ENCODE measurements at places on chromosomes 16 and 17.

DNA sequence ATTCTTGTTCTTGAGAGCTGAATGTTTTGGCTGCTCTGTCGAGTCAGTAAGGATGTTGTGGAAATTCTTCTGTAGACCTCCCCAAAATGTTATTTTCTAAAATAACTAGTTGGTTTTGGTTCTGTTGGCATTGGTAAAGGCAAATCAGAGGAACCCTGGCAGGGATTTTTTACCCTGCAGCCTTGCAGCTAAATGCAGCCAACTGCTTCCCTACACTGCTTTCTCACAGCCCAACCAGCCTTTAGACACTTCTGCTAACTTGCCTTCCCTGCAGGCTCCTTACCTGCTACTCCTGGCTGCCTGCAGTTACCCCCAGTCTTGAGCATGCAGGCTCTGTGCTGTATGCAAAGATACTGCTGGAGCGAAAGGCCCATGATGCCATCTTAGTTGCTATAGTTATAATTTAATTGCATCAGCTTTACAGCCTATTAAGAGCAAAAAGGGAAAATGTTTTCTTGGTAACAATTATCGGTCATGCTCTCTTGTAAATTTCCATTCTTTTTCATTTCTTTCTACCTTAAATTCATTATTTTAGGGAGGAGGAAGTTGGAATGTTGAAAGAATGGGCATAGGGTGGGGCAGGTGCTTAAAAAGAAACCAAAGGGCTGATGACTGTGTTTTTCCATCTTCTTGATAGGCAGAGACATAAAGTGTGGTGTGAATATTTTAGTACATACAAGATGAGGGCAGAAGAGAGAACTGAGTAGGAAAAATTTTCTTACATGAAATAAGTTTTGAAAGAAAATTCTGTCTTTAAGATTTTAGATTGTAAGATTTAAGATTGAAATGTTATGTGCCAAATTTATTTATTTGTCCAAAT, 20.0 kb downstream of the NUP93 start:
- H3K36me3 ChIP-seq = peaks cover 13% of the 10 kb centered on the region
- no peaks in the 10 kb centered on the region for H3K27me3 ChIP-seq
- peaks cover 9% of the 10 kb centered on the region for H3K4me1 ChIP-seq
- peak overlapping the region; percentile 46 for H3K27ac ChIP-seq

- H3K36me3 ChIP-seq = peaks cover 64% of the 10 kb centered on the region
- H3K27ac ChIP-seq = no peak overlapping the region
- H3K27me3 ChIP-seq = no peaks in the 10 kb centered on the region
- DNase-seq = no peak
- H3K4me1 ChIP-seq = no peaks in the 10 kb centered on the region
- H3K4me3 ChIP-seq = no peak overlapping the region
These were observed 17.7 kb downstream of the BRD7 start for GRCh38 chr16:50351116-50351515.

- H3K27me3 ChIP-seq = no peaks in the 10 kb centered on the region
- H3K4me1 ChIP-seq = no peaks in the 10 kb centered on the region
- DNase-seq = no peak
- H3K27ac ChIP-seq = no peak overlapping the region
- H3K36me3 ChIP-seq = no peaks in the 10 kb centered on the region
These were observed 1860.3 kb downstream of the TP53TG3F start for GRCh38 chr16:35319536-35320192.

DNA sequence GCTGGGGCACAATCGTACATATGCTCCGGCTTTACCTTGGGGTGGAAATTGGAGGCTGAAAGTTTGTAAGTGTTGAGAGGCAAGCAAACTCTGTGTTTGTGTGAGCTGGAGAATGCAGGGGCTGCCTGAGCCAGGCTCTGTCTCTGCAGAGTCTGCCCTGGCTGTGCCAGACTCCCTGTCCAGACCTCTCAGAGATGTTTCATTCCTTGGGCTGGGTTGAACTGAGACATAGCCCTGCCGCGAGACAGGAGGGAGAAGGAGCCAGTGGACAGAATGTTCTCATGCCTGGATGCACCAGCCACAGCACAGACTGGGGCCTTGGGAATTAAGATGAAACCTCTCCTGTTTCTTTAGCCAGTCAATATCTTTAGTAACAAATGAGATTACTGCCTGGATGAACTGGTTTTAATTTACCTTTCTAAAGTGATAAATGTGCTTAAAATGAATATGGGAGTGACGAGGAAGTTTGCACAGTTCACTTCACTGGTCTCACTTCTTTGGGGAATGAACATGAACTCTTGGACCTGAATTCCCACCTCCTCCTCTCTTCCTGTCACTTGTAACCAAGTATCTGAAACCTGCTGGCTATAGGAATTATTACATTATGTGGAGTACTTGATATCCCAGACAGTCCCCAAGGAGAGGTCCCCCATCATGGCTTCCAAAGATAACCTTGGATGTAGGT, 40.1 kb downstream of the YPEL2 start:
- peak overlapping the region; percentile 35 for H3K27ac ChIP-seq
- no peak for DNase-seq
- H3K36me3 ChIP-seq = peaks cover 7% of the 10 kb centered on the region
- peaks cover 46% of the 10 kb centered on the region for H3K4me1 ChIP-seq

DNA sequence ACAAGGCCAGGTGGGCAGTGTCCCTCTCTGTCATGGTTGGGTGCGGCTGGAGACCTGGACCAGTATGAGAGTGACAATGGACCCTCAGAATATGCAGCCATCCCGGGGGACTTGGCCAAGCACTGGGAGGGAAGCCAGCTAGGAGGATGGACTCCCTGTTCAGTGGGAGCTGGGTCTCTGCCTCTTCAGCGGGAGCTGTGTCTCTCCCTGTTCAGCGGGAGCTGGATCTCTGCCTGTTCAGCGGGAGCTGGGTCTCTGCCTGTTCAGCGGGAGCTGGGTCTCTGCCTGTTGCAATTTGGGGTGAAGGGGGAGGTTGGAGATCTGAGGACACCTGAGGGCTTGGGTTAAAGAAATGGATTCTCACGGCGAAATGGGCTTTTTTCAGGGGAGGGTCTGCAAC, 3.8 kb upstream of the PRSS33 start:
- H3K27ac ChIP-seq = no peak overlapping the region
- peaks cover 2% of the 10 kb centered on the region for H3K4me1 ChIP-seq
- H3K4me3 ChIP-seq = no peak overlapping the region
- no peak for DNase-seq

DNA sequence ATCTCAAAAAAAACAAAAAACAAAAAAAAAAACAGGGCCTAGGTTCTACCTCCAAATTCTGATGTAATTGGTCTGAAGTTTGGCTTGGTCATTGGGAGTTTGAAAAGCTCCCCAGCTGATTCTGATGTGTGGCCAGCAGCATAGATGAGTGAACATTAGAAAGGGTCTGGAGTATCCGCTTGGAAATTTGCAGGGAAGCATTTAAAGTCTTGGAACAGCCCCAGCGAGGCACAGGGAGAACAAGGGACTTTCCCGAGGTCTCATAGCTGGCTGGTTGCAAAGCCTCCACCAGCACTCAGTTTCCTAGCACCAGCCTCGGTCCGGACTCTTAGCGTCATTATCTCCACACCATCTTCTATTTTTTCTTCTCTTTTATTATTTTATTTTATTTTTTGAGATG, 70.8 kb downstream of the RAB11FIP4 start:
- no peaks in the 10 kb centered on the region for H3K27me3 ChIP-seq
- H3K4me3 ChIP-seq = no peak overlapping the region
- H3K27ac ChIP-seq = peak overlapping the region; percentile 35
- no peak for DNase-seq
- peaks cover 5% of the 10 kb centered on the region for H3K4me1 ChIP-seq
- no peaks in the 10 kb centered on the region for H3K36me3 ChIP-seq

DNA sequence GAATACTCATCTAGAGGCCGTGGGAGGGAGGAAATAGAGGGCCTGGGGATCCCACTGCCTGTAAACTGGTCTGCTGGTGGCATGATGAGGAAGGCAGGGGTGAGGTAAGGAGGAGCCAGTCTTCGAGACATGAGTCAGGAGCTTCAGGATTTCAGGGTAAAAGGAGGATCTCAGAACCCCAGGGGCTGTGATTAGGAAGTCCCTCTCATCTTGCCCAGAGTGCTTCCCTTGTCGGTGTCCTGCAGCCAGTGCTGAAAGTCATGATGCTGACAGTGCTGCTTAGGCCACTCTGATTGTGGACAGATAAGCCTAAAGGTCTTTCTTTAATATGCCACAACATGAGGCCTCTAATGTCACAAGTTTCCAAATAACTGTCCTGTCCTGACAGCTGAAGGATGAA, 29.6 kb downstream of the COG4 start:
- H3K4me1 ChIP-seq = no peaks in the 10 kb centered on the region
- H3K27ac ChIP-seq = peak overlapping the region; percentile 49
- peaks cover 67% of the 10 kb centered on the region for H3K36me3 ChIP-seq
- no peak overlapping the region for H3K4me3 ChIP-seq
- no peak for DNase-seq
- H3K27me3 ChIP-seq = no peaks in the 10 kb centered on the region

DNA sequence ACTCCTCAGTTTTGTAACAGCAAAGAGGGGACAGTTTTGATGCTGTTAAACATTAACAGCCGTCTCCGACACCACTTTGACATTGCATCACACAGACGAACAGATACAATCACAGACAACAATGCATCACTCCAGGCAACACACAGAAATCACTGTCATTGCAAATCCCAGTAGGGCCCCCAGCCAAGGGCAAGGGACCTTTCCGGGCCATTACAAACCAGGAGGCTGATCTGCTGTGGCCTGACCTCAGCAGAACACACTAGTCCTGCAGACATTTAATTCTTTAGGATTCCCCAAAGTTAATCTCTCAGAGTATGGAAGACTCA, 136.2 kb upstream of the RCVRN start:
- H3K27me3 ChIP-seq = no peaks in the 10 kb centered on the region
- no peaks in the 10 kb centered on the region for H3K36me3 ChIP-seq
- no peak overlapping the region for H3K4me3 ChIP-seq
- DNase-seq = no peak
- H3K27ac ChIP-seq = no peak overlapping the region
- peaks cover 34% of the 10 kb centered on the region for H3K4me1 ChIP-seq

- no peak overlapping the region for H3K27ac ChIP-seq
- no peaks in the 10 kb centered on the region for H3K36me3 ChIP-seq
- peaks cover 20% of the 10 kb centered on the region for H3K27me3 ChIP-seq
- no peak for DNase-seq
These were observed 11.6 kb upstream of the MPHOSPH6 start for GRCh38 chr16:82181461-82182185.

DNA sequence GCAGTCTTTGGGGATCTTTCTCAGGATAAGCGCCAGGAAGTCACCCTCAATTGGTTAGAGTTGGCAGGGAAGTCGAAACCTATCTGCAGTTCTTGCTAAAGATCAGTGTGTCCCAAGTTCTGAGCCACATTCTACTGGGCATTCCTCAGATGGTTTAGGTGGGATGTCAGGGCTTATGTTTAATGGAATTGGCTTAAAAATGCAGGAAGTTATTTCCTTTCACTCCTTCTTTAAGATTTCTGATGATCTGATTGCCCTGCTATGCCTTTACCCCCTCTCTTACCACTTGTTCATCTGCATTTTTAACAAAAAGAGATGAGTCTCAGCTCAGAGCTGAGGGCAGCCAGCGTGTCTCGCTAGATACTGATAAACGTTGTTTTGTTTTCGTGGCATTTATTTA, 30.8 kb downstream of the FOXL1 start:
- no peak overlapping the region for H3K27ac ChIP-seq
- no peak overlapping the region for H3K4me3 ChIP-seq
- H3K4me1 ChIP-seq = peaks cover 7% of the 10 kb centered on the region
- H3K27me3 ChIP-seq = peaks cover 50% of the 10 kb centered on the region
- DNase-seq = no peak

DNA sequence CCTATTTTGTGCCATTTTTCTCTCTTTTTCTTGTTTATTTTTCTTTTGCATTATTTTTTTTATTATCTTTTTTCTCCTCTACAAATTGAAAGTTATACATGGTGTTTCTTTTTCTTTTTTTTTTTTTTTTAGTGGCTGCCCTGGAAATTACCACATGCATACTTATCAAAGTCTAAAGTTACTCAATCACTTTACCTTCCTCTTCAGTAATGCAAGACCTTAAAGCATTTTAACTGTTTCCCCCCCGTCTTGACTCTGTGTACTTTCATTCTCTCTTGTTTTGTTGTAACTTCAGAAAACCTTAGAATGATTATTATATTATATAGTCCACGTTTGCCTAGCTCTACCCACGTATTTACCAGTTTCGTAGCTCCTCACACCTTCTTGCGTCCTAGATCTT, 33.3 kb upstream of the SMPD3 start:
- DNase-seq = no peak
- no peak overlapping the region for H3K4me3 ChIP-seq
- no peaks in the 10 kb centered on the region for H3K27me3 ChIP-seq
- no peaks in the 10 kb centered on the region for H3K4me1 ChIP-seq
- H3K36me3 ChIP-seq = no peaks in the 10 kb centered on the region

DNA sequence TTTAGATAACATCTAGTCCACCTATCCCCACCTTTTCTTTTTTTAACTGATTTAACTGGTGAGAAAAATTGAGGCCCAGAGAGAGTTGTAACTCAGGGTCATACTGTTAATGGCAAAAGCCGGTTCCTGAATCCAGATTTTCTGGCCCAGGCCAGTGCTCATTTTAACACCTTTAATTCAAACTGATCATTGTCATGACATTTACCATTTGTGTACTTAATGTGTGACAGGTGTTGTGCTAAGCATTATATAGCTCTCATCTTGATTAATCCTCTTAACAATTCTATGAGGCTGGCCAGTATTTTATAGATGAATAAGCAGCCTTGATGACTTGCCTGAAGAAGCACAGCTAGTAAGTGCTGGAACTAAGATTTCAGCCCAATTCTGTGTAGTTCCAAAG, 14.4 kb downstream of the RHOT1 start:
- no peak overlapping the region for H3K4me3 ChIP-seq
- peaks cover 7% of the 10 kb centered on the region for H3K4me1 ChIP-seq
- no peaks in the 10 kb centered on the region for H3K27me3 ChIP-seq
- peaks cover 37% of the 10 kb centered on the region for H3K36me3 ChIP-seq
- no peak for DNase-seq
- H3K27ac ChIP-seq = no peak overlapping the region

- peaks cover 22% of the 10 kb centered on the region for H3K36me3 ChIP-seq
- H3K4me3 ChIP-seq = no peak overlapping the region
- H3K27me3 ChIP-seq = no peaks in the 10 kb centered on the region
- peak overlapping the region; percentile 41 for H3K27ac ChIP-seq
- no peak for DNase-seq
These were observed 59.6 kb downstream of the SMG6 start for GRCh38 chr17:2243953-2244352.

GRCh38 chr17:40019140-40019991, 4.1 kb downstream of the CSF3 start:
- no peaks in the 10 kb centered on the region for H3K27me3 ChIP-seq
- no peak for DNase-seq
- H3K4me1 ChIP-seq = no peaks in the 10 kb centered on the region

- no peak overlapping the region for H3K27ac ChIP-seq
- H3K27me3 ChIP-seq = no peaks in the 10 kb centered on the region
- H3K36me3 ChIP-seq = peaks cover 6% of the 10 kb centered on the region
- DNase-seq = no peak
- no peak overlapping the region for H3K4me3 ChIP-seq
- H3K4me1 ChIP-seq = peaks cover under 1% of the 10 kb centered on the region
These were observed 53.1 kb downstream of the HS3ST3B1 start for GRCh38 chr17:14353861-14354474.

GRCh38 chr17:28426081-28426519, 20.1 kb upstream of the SLC46A1 start:
- H3K4me3 ChIP-seq = no peak overlapping the region
- no peak overlapping the region for H3K27ac ChIP-seq
- no peak for DNase-seq
- H3K36me3 ChIP-seq = no peaks in the 10 kb centered on the region

GRCh38 chr17:50087246-50087911, 7.8 kb upstream of the PDK2 start:
- no peaks in the 10 kb centered on the region for H3K36me3 ChIP-seq
- H3K27me3 ChIP-seq = no peaks in the 10 kb centered on the region
- no peak overlapping the region for H3K4me3 ChIP-seq
- DNase-seq = peak; percentile 77
- no peaks in the 10 kb centered on the region for H3K4me1 ChIP-seq
- H3K27ac ChIP-seq = no peak overlapping the region

- no peaks in the 10 kb centered on the region for H3K36me3 ChIP-seq
These were observed 1.7 kb downstream of the ATP2A1 start for GRCh38 chr16:28879841-28880588.
